IPS-NIHi11 (cell line): ENCODE measurements at places on chromosomes 2 and 18.

GRCh38 chr18:49031511-49032188, 80.9 kb upstream of the SMAD7 start:
- no peak for DNase-seq

DNA sequence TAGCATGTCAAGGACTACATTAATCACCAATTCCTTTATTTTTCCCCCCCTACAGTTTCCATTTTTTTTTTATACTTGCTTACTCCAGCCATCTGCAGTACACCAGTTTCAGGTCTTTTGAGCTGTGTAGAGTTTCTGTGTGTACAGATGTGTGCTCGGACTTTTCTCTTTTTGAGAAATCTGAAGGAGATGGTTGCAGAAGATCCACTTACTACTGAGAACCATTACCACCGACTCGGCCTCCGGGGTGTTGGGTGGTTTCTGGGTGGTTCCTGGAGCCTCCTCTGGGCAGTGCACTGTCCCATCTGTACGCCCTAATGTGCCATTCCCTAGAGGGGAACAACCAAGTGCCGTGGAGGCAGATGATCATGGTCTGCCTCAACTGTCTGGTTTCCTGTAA, 15.4 kb upstream of the LYPD6B start:
- DNase-seq, result no peak

GRCh38 chr18:47936952-47937351, 6.5 kb upstream of the SMAD2 start:
- no peak for DNase-seq

DNA sequence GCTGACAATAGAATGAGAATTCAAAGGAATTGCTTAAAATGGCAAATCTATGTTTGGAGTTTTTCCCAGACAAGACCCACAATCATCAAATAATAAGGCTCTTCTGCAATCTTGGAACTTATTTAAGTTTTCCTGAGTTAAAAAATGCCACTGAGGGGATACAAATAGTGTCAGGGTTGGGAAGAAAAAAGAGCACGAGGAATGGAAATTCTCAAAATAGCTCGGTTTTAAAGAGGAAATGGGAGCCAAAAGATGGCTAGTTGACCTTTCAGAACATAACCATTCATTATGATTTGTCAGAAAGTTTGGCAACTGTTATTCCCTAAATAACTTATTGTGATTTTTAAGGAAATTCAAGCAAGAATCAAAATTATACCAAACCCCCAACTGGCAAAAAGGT, 127.7 kb downstream of the RAPGEF4 start:
- DNase-seq, result no peak

DNA sequence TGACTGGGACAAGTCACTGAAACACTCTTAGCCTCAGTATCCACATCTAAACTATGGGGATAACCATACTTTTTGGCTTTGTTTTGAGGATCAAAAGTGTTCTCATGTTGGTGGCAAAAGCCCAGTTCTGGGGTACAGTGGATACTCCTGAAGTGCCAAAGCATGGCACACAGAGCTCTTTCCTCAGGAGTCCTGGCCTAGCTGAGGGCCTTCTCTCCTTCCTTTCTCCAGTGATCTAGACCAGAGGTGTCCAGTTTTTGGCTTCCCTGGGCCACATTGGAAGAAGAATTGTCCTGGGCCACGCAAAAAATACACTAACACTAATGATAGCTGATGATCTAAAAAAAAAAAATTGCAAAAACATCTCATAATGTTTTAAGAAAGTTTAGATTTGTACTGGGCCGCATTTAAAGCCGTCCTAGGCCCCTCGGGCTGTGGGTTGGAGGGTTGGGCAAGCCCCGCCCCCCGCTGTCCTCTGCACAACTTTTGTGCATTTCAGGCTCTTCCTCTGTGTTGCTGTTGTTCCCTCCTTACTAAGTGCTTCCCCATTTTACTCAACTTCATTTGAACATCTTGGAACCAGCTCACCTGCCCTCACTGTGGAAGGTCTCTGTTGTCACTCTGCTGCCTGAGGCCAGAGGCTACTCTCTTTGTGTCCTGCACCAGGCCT, 337.0 kb downstream of the CYRIA start:
- DNase-seq, result no peak

DNA sequence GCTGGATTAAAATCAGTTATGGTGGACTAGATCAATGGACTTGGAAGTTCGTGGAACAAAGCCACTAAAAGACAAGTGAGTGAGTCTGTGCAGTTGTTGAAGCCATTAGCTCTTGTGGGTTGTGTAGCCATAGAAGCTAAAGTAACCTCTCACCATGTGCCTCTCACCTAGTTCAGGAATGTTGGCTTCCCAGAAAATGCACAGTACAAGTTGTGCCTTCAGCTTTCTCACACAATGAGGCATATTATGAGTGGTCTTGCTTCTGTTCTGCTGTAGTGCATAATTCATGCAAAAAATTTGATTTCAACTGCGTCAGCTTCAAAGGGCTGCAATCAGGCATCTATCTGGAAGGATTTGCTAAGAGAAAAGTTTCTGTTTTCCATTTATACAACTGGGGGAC, 26.2 kb downstream of the CERS6 start:
- DNase-seq, result no peak

DNA sequence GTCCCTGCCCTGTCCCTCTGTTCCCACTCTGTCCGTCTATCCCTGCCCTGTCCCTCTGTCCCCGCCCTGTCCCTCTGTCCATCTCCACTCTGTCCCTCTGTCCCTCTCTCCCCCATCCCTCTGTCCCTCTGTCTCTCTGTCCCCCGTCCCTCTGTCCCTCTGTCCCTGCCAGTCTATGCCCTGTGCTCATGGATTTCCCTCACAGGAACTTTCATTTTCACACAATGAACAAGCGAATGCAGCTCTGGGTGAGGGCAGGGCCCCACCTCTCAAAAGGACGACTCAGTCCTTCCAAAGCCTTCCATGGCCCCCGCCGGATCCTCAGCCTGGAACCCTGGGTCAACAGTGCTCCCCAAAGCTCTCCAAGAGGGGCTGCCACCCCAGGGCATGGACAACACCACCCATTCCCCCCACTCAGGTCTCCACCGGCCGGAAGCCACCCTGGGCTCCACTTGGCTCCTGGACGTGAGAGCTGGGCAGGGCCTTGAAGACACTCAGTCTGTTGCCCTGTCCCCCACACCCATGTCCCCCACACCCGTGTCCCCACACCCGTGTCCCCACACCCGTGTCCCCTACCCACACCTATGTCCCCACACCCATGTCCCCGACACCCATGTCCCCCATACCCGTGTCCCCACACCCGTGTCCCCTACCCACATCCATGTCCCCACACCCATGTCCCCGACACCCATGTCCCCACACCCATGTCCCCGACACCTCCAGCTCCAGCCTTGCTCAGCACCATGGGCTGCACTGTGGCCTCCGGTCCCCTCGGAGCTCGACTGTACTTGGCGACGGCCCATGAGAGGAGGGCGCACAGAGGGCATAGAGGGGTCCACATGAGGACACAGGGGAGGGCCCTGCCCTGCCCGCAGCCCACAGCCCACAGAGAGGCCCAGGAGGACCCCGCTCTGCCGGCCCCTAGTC, 156.0 kb downstream of the PXDN start:
- no peak for DNase-seq

- DNase-seq, result no peak
These were observed 9.9 kb downstream of the MAB21L4 start for GRCh38 chr2:240886023-240886565.
